Inflammatory macrophage treated with lipopolysaccharide for 4 hours (primary cell): ENCODE measurements at places on chromosomes 6 and 20.

GRCh38 chr6:705047-705446 is 12.1 kb upstream of the EXOC2 start:
- DNase-seq = no peak

GRCh38 chr20:9261781-9262180 is 192.9 kb downstream of the PLCB4 start:
- no peak for DNase-seq

DNA sequence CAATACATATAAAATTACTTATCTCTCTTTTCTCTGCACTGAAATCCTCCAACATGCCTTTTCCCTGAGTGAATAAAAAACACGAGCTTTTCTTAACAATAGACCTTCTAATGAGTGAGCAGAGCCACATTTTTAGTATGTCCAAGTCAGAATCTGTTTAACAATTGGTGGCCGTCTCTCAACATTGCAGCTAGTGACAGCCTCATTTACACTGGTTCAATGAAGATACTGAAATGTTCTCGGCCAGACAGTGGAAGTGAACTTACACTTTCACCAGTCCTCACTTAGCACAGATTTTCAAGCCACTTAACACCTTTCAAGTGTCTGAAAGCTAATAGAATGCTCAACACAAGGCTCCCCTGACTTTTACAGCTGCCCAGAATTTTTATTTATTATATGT is 767.1 kb downstream of the KIF16B start:
- DNase-seq = no peak

GRCh38 chr6:106446983-106447382 is 86.5 kb downstream of the CRYBG1 start:
- no peak for DNase-seq

DNA sequence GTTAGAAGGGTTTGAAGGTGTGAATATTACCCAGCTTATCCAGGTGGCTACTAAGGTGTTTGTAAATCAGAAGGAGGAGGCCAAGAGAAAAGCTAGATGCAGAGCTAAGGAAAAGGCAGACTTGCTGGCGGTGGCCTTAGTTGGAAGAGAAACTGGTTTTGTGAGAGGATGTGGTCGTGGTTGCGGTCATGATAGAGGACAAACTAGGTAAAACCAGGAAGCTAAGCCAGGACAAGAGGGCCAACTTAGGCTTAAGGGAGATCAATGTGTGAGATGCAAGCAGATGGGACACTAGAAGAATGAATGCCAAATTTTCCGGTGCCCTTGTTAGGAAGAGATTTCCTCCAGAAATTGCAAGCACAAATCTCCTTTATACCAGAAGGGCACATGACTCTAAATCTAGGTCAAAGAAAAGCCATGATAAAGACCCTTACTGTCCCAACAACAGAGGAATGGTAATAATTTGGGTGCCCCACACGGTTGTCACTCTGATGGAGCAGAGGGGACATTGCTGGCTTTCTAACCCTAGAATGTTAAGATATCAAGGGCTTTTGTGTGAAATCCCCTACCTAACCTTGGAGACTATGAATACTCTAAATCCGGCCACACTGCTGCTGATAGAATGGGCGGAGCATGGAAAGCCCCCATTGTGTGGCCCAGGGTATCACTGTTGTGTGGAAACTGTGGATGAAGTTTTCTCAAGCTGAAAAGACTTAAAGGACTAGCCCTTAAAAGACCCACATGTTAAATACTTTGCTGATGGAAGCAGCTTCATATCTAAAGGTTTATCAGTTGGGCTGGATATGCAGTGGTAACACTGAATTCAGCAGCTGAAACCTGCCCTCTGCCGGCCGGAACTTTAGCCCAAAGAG is 7.8 kb downstream of the IL22RA2 start:
- DNase-seq = no peak

GRCh38 chr6:21772477-21772876 is 178.9 kb downstream of the SOX4 start:
- DNase-seq = no peak

- DNase-seq = peak; percentile 33
Observed at GRCh38 chr20:24993337-24994185, 1.0 kb upstream of the APMAP start.

GRCh38 chr20:52047811-52048764 is 143.5 kb downstream of the ZFP64 start:
- DNase-seq = peak; percentile 57

GRCh38 chr20:10565191-10565921 is 108.4 kb downstream of the JAG1 start:
- peak; percentile 87 for DNase-seq

DNA sequence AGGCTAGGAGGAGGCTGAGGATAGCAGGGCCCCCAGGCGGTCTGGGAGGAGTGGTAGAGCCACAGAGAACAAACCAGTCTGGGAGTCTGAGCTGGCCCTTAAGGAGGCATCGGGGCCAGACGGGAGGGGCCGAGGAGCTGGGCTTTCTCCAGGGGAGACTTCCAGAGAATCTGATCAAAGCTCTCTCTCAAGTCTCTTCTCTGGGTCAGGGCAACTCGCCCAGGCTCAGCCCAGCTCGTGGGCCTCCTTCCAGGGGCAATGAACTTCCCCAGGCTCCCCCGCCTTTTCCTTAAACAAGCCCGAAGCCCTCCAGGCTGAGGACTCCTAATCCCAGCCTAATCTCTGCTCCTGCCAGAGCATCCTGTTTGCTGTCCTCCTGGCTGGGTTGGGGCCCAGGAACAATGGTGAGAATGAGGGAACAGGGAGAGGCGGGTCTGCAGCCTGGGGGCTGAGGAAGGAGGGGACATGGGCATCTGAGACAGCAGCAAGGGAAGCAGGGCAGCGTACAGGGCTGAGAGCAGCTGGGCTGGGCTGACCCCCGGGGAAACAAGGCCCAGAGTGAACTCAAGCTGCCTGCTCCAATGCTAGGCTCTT is 173.6 kb downstream of the ANKRD60 start:
- DNase-seq = no peak

GRCh38 chr6:124941259-124941658 is 21.0 kb upstream of the RNF217 start:
- no peak for DNase-seq

DNA sequence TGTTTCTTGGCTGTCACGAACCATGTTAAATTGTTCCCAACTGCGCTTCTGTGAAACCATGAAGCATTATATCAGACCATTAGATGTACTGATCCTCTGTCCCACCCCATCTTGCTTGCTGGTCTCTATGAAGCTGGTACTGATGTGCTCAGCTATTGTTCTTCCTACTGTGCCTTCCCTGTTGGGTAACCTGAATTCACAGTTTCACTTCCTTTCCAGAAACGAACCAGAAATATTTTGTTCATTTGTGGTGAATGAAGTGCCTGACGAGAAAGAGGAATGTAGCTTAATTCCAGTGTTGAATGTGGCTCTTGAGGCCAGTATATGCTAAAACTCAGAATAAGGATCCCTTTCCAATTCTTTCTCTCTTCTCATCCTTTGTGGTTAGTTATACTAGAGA is 58.1 kb upstream of the SNAP91 start:
- DNase-seq = no peak

DNA sequence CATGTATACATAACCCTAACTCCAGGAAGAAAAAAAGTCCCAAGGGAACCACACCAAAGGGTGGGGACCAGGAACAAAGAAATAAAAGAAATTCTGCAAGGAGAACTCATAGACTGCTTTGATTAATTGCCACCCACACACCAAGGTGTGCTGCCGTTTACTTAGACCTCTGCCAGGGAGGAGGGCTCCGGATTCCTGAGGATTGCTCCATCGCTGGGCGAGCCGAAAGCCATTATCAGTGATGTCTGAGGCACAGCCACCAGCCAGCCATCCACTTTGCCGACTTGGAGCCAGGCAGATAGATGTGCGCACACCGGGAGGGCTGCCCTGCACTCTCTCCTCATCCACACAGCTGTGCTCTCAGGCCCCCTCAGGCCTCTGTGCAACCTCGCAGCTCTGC is 272.7 kb upstream of the FOXQ1 start:
- DNase-seq = no peak

DNA sequence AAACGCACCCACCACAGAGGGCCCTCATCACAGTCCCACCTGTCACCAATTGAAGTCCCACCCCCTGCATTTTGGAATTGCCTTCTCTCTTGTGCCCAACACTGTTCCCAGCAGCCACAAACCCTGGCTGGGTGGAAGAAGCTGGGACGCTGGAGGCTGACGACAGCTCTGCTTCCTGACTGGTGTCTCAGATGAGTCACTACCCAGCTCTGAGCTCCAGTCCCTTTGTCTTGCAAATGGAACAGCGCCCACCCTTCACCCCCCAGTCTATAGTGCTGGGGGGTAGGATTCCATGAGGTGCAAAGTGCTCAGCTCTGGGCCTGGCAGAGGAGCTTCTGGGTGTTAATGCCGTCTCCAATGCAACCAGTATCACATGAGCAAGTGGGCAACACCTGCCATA is 85.3 kb downstream of the DLGAP4 start:
- no peak for DNase-seq

- DNase-seq = no peak
Observed at GRCh38 chr20:37522260-37523011, 1.4 kb downstream of the NNAT start.

- no peak for DNase-seq
Observed at GRCh38 chr6:34536251-34536958, 19.7 kb downstream of the SPDEF start.

DNA sequence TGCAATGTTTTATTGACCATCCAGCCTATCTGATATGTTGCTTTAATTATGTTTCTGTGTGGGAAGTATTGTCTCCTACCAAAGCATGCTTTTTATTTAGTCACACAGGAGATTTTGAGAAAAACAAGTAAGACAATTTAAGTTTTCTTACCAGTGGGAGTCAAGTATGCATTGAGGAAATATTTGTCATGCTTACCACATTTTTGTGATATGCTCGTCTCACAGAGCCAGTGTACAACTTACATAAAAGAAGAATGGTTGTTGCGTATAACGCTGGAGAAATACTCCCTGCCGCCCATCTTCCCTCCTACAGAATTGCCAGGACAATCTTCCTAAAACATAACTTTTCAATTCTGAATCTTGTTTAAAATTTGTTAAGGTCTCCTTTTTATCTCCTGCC is 37.1 kb upstream of the FILIP1 start:
- DNase-seq = no peak

DNA sequence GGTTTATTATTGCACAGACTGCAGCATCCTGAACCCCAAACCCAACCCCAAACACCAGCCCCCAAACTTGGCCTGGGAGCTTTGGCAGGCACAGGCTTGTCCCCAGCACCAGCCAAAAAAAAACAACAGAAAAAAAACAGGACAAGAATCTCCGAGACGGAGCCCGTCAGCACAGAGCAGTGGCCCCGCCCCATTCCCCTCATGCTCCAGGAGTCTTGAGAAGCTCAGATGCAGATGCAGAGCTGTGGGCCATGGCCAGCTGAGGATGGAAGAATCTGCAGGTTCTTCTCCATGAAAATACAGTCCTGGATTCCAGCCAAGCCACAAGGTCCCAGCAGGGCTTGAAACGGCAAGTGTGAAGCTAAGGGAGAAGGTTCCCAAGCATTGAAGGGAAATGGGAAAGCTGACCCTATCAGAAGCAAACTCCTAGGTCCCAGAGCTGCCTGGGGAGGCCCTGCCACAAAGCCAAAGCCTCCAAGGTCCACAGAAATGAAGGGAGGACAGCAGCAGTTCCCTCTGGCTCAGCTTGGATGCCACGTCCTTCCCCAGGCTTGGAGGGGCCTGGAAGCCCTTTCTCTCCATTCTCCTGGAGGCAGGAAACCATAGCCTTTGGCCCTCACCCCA is 75.2 kb downstream of the JPH2 start:
- no peak for DNase-seq

- DNase-seq = no peak
Observed at GRCh38 chr20:62328684-62329388, 26.0 kb downstream of the ADRM1 start.

- no peak for DNase-seq
Observed at GRCh38 chr20:38180781-38181180, 15.7 kb upstream of the TGM2 start.

DNA sequence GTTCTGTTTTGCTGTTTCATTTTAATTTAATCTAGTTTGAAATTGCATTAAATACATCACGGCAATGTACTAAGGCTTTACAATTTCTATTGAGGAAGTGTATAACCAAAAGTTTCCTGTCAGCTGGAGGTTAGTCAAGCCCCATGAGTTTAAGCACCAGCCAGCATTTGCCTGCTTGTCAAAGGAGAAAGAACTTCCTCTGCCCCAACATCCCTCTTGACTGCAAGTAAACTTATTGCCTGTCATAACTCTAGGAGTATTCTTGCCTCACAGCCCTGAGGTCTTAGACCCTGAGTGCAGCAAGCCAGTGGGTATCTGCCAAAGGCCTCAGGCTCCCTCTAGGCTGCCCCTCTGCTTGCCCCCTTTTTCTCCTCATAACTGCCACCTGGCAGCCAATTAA is 106.7 kb upstream of the INSM1 start:
- peak; percentile 95 for DNase-seq

- DNase-seq = peak; percentile 56
Observed at GRCh38 chr20:47319517-47320252, 36.8 kb downstream of the ZMYND8 start.
